ENCODE measurements at places on chromosomes 1 and 21.

DNA sequence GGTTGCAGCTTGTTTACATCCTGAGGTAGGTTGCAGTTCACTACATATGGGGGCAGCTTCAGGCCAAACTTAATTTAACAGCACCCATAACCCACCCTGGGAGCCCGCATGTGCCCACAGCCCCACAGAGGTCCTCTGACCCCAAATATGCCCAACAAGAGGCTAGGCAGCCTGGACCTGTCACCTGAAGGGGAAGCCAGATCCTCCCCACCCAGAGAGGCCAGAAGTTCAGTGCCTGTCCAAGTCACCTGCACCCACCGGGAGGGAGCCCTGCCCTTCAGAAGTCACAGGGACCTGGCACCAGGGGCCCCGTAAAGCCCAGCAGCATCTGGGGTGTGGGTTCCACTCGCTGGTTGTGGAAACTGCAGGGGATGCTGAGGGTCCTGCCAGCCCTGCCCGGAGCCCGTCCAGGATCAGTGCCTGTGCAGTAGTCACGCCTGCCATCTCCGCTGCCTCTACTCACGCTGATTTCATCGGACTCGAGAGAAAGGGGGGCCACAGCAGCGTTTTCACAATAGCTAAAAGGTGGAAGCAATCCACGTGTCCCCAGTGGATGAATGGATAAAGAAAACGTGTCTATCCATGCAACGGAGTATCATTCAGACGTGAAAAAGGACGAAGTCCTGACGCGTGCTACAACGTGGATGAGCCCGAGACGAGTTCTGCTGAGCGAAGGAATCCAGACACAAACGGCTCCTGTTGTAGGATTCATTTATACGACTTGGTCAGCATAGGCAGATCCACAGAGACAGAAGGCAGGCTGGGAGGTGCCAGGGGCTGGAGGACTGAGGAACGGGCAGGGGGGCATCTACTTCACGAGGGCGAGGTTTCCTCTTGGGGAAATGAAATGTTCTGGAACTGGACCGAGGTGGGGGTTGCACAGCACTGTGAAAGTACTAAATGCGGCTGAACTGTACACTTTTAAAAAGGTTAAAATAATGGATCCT, 33.9 kb upstream of the COL6A2 start:
- DNase-seq, result no peak

DNA sequence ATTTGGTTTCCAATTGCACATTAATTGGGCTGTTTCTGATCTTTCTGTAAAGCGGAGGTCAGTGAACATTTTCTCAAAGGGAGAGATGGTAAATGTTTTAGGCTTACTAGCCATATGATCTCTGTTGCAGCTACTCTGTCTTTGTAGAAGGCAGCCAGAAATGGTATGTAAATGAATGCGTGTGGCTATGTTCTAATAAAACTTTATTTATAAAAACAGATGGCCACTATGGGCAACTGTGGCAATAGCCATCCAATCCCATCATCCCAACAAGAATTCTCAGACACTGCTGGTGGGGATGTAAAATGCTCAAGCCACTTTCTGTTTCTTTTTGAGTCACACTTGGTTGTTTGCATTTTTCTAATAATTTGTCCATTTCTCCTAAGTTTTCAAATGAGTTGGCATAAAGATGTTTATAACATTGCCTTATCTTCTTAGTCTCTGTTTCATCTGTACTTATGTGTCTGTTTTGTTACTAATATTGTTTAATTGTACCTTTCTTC, 448.8 kb upstream of the VAMP3 start:
- DNase-seq, result no peak

GRCh38 chr21:36761685-36762084, 62.8 kb downstream of the SIM2 start:
- no peak for DNase-seq

GRCh38 chr1:58206749-58207148, 339.8 kb downstream of the OMA1 start:
- no peak for DNase-seq

GRCh38 chr21:31334648-31335121, 9.4 kb downstream of the TIAM1 start:
- no peak for DNase-seq

DNA sequence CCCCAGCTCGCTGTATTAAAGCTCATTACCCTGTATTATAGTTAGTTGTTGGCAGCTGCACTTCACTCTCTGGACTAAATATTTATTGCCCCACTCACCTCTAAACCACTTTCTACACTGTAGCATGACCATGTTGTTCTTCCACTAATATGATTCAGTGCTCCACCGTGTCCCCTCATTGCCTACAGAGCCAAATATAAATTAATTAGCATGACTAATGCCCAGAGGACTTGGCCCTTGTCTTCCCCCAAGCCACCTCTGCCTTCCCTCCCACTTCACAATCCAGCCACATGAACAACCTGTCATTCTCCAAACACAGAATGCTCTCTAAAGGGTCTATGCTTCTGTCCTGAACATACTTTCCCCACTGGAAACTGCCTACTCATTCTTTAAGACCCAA, 276.5 kb downstream of the PLPP3 start:
- DNase-seq, result no peak

DNA sequence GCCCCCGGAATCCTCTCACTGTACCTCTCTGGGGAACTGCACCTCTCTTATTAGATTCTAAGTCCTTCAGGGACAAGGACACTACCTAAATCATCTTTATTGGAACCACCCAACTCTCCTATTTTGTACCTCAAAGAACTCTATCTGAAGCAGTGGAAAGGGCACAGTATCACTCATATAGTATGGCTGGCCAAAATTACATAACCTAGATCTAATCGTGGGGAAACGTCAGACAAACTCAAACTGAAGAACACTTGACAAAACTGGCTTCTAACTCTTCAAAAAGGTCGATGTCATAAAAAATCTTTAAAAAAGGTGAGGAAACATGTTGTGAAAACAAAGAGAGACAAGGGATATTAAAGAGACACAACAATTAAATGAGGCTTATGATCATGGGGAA, 210.0 kb downstream of the SLC45A1 start:
- no peak for DNase-seq

- no peak for DNase-seq
These were observed 758.0 kb upstream of the B3GALT2 start for GRCh38 chr1:193944454-193944853.

- no peak for DNase-seq
These were observed 221.8 kb upstream of the CHRM3 start for GRCh38 chr1:239164451-239165180.

GRCh38 chr1:27873671-27874384, 1.5 kb downstream of the THEMIS2 start:
- no peak for DNase-seq

- no peak for DNase-seq
These were observed 65.5 kb downstream of the EPHB2 start for GRCh38 chr1:22776035-22776613.

DNA sequence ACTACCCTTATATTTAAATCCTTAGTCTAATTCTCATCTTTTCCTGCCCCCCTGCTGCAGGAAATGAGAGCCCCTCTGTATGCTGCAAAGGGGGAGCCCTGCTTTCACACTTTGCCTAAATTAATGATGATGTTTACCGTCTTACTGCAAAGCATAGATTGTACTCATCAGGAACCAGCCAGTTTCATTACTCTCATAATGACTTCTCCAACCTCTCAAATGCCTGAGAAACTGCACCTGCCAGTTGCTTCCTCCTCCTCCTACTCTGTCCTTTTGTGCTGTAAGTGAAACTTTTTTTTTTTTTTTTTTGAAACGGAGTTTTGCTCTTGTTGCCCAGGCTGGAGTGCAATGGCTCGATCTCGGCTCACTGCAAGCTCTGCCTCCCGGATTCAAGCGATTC, 101.7 kb downstream of the ADSS2 start:
- DNase-seq, result no peak

DNA sequence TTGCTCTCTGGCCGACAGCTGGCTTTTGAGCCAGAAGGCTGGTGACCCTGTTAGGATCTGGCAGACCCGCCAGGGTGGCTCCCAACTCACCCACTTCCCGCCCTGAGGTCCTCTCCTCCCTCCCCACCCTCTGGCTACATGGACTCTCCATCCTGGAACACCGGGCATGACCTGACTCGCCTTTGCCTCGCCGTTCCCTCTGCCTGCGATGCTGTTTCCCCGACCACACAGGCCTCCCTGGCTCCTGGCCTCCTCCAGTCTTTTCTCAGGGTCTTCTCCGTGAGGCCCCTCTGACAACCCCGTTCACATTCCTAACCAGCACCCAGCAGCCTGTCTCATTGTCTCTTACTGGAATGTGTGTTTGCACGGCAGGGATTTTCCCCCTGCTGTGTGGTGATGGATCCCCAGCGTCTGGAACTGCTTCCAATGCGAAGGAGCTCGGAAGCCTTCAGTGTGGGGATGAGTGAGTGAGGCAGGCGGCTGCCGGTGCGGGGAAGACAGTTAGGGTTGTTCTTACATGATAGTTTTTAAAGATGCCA, 46.0 kb upstream of the POFUT2 start:
- peak; percentile 3 for DNase-seq

DNA sequence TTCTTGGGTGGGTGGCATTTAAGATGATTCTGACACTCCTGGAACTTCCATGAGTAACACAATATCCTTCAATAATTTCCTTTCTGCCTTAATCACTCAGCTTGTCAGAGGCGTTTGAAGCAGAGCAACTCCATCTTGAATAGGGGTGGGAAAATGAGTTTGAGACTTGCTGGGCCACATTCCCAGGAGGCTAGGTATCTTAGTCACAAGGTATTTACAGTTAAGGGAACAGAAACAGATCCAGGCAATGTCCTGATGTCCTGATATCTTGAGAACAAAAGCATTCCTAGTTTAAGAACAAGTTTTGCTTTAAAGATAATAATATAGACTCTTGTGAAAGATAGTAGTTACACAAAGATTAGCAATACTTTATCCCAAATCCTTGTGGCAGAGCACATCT, 76.6 kb upstream of the KIAA0040 start:
- no peak for DNase-seq

DNA sequence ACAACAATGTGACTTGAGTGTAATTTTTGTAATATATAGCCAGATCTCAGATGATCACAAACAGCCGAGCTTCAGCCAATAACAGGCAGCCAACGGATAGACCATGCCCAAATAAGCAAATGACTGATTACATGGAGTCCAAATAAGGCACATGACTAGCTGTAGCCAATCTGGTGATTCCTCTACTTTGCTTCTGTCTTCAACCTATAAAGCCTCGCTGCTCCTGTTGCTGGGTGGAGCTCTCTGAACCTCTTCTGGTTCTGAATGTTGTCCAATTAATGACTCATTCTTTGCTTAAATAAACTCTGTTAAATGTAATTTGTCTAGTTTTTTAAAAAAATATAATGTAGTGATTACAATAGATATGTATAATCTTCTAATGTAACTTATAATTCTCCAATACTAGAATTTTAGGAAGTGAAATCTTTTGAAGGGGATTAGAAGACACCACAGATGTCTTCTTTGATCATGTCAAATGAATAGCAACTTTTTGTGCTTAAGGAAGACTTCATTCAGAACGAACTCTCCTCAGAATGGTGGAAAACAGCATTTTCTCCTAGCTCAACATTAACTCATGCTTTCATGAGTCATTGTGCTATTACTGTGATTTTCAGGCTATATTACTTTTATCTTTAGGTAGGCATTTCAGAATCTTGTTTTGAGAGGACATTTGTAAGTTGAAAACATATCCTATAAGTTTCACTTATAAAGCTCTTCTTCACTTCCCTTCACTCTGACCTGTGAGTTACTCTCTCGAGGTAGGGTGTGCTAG, 857.8 kb upstream of the B3GALT2 start:
- DNase-seq, result no peak

- no peak for DNase-seq
These were observed 39.0 kb downstream of the NDC1 start for GRCh38 chr1:53799141-53799540.

DNA sequence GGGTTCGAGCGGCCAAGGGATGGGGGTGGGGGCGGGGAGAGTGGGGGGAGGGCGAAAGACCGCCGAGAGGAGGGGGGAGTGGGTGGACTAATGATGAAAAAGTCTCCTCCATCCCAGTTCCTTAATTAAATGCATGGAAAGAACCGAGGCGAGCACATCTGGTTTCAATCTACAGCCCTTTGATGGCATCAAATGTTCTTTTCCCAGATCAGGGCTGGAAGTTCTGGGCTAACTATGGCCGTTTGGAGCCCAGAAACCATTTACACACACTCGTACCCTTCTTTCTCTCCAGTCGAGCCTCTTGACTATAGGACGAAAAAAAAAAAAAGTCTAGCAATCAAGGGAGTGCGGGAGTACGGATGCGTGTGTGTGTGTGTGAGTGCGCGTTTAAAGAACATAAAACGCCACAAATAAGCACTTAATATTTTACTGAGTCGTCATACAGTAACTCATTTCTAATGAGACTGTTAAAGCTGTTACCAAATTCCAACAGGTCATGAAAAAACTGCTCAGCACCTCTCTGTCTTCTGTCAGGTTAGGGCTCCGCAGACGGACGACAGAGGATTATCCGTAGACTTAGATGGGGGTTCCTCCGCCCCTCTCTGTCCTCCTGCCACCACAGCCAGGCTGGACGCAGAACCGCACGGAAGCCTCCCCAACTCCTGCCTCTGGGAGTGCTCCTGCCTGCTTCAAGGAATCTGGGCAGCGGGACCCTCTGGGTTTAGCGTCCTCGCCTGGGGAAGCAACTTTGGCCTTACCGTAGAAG, 2.1 kb upstream of the PRRX1 start:
- DNase-seq, result no peak

GRCh38 chr1:231856426-231856825, 229.8 kb downstream of the DISC1 start:
- DNase-seq, result no peak

GRCh38 chr1:89425056-89425455, 61.2 kb downstream of the GBP6 start:
- no peak for DNase-seq

DNA sequence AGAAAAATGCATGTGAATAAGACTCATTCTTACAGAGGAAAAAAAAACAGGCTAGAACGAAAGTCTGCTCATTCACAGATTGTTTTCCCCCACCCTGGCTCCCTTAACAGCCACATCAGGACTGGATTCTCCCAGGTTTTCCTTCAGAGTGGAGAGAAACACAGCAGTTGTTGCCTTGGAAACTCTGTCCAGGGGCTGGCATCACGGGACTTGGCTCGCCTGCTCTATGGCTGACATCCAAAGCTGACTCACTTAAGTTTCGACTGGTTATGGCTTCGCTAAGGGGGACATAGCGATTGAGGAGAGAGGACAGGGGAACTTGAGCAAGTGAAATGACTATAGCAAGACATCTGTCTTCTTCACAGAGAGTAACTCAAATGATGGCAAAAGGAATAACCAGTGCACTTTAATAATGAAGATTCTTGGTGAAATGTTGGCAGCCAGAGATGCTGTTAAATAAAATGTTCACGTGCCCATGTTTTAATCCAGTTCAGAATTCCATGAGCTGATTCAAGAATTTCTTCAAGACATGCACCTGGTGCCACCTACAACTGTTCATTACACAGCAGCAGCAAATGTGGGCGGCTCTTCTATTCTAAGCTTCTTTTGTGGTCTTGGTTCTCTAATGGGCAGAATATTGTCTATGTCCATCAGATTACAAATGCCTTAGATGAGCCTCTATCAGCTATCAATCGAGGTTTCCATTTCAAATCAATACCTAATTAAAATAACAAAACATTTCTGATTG, 21.8 kb downstream of the MIS18A start:
- DNase-seq, result no peak

Measured in activated CD8-positive, alpha-beta memory T cell treated with anti-CD3 and anti-CD28 coated beads, Interleukin-2, amount 50 U/mL, for 4 hours (primary cell).